ENCODE measurements at places on chromosomes 2 and 18.

DNA sequence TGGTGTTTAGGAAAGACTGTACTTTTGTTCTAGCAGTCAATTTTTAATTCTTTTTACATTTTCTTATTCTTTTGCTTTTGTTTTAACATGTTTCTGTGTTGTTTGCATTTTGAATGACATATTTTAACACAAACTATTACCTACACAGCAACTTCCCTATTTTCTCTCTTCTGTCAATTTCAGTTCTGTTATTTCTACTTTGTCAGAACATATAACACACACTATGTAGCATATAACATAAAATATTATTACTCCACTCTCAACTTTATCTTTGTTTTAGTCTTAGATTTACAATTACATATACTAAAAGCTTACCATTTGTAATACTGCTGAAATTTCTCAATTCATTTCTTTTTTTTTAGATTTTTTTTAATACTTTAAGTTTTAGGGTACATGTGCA, 372.7 kb upstream of the VWC2L start:
- DNase-seq = no peak

DNA sequence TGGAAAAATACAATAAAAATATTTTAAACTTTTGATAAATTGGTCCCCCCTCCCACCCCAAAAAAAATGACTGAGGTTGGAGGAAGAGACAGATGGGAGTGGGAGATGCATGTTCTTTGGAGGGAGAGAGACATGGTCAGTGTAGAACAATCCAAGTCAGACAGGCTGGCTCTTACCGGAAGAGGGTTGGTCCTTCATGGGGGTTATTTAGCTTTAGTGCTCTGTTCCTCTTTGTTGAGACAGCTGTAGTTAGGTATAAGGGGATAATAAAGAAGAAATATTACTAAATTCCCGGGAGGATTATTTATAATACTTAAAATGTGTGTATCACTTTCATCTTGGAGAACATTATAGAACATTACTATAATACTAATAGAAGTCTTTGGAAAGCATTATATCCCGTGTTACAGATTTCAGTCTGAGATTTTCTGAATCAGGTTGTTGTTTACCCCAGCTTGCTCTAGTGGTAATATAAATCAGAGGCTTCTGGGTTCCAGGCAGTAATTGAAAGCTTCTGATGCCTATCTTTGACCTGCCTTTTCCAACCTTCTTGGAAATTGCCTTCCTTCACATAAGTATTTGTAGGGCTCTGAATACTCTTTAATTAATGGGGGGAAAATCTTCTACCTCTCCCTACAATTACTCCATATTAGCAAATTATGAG, 87.7 kb downstream of the SPTBN1 start:
- no peak for DNase-seq

- DNase-seq = no peak
These were observed 112.2 kb upstream of the REG3G start for GRCh38 chr2:78913257-78913656.

- no peak for DNase-seq
These were observed 21.3 kb upstream of the TTN start for GRCh38 chr2:178828486-178828881.

DNA sequence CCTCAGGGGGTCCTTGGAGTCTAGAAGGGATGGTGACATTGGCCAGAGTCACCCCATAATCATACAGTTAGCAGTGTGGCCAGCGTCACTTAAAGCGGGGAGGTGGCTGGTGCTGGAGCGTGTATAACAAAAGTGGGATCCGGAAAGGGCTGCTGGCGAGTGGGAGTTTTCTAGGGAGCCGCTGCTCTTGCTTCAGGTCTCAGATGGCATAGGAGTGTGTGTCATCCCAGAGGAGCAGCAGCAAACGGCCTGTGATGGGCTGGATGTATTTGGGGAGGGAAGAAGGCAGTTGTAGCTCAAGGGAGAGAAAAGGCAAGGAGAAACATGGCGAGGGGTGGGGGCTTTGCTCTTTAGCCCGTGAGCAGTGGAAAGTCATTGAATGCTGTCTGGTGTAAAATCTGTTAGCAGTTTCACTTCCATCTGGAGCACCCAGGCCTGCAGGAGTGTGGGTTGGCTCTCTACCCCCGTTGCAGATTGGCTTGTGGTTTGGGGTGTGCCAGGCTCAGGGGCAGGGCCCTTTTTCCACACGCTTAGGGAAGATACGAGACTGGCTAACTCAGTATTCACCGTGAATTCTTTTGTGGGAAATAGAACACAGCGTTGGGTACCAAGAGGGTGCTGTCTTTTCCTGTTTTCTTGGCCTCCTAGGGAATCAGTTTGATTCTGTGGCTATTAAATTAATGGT, 120.5 kb downstream of the AGAP1 start:
- DNase-seq = no peak

- no peak for DNase-seq
These were observed 34.4 kb downstream of the ATP8B1 start for GRCh38 chr18:57768537-57769326.

DNA sequence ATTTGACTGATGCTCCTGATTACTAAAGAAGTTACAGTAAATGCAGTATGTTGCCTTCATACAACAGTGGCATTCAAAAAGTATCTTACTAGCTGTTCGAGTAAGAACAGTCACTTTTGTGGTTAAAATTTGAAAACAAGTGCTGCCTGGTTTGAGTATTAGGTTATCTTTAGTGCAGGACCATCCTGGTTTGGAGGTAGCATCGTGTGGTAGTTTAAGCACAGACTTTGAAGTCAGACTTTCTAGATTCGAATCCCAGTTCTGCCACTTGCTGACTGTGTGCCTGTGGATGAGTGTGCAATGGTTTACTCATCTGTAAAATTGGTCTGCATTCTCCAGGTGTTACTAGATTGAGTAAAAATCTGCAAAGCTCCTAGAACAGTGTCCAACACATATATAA, 96.8 kb downstream of the SGPP2 start:
- DNase-seq = no peak

GRCh38 chr2:59744436-59744835, 809.0 kb downstream of the BCL11A start:
- no peak for DNase-seq

GRCh38 chr2:33620-34019, 12.7 kb downstream of the FAM110C start:
- DNase-seq = no peak

DNA sequence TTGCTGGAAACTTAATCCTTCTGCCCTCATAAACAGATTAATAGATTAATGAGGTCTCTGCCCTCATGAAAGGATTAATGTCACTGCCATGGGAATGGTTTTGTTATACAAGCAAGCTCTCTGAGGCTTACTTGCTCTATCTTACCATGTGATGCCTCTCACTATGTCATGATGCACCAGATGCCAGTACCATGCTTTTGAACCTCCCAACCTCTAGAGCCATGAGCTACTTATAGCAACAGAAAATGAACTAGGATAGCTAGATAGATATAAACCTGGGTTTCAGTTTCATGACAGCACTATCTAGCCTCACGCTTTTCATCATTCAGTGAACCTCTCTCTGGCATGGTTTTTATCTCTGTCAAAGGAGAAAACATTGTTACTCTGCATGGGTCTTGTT, 371.6 kb upstream of the LRP1B start:
- no peak for DNase-seq

DNA sequence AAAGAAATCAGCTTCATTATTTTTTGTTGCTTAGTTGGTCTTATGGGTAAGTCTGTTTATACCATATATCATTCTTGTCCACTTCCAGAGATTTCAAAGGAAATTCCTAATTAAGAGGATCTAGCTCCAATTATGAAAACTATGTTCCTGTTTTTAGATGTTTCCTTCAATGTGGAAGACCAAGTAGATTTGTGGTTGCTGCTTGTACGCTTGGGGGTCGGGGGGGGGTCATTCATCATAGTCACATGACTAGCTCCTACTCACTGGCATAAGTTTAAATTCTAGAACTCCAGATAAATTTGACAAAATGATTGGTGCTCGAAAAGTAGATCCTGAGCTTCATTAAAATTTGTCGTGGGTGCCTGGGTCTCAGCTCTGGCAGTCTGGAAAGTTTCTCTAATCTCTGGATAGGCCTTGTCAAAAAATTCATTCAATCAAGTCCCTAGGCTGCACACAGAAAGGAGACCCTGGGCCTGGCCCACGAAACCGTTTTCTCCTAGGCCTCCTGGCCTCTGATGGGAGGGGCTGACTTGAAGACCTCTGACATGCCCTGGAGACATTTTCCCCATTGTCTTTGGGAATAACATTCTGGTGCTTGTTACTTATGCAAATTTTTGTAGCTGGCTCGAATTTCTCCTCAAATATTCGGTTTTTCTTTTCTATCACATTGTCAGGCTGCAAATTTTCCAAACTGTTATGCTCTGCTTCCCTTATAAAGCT, 62.5 kb downstream of the MEP1B start:
- no peak for DNase-seq

GRCh38 chr18:31942291-31942998, 483 bp downstream of the TRAPPC8 start:
- DNase-seq = no peak

- no peak for DNase-seq
These were observed 76.9 kb downstream of the AOX1 start for GRCh38 chr2:200662727-200663126.

DNA sequence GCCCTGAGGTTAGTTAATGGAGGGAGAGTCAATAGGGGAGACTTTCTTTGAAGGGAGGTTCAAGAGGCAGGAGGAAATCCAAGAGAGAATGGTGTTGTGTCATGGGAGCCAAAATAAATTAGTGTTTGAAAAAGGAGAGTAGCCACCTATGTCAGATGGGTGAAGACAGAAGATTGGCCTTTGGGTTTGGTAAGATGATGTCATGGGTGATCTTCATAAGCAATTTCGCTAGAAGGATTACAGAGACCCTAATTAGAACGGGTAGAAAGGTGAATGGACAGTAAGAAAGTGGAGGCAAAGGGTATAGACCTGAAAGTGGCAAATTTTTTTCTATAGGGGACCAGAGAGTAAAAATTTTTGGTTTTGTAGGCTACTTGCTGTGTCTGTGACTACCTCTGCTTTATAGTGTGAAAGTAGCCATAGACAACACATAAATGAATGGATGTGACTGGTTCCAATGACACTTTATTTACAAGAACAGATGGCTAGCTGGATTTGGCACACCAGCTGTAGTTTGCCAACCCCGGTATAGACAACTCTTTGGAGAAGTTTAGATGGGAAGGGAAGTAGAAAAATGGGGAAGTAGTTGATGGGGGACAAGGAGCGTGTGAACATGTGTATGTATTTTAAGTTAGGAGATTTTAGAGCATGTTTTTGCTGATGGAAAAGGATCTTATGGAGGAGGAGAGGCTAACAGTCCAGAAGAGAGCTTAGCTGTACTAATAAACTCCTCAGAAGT, 9.3 kb downstream of the STAMBP start:
- no peak for DNase-seq

- no peak for DNase-seq
These were observed 392.8 kb downstream of the TSN start for GRCh38 chr2:122148128-122148767.

DNA sequence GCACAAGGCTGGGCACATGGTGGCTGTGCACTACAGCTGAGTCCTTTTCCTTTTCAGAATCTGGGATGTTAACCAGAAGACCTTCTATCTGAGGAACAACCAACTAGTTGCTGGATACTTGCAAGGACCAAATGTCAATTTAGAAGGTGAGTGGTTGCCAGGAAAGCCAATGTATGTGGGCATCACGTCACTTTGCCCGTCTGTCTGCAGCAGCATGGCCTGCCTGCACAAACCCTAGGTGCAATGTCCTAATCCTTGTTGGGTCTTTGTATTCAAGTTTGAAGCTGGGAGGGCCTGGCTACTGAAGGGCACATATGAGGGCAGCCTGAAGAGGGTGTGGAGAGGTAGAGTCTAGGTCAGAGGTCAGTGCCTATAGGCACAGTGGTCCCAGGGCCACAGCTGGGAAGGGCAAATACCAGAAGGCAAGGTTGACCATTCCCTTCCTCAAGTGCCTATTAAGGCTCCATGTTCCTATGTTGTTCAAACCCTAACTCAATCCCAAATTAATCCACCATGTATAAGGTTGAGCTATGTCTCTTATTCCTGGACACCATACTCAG, 2.2 kb downstream of the IL1RN start:
- DNase-seq = no peak
